ENCODE measurements at places on chromosomes 16 and 17.

GRCh38 chr17:8204761-8205555 is 5.4 kb downstream of the AURKB start:
- DNase-seq = no peak

DNA sequence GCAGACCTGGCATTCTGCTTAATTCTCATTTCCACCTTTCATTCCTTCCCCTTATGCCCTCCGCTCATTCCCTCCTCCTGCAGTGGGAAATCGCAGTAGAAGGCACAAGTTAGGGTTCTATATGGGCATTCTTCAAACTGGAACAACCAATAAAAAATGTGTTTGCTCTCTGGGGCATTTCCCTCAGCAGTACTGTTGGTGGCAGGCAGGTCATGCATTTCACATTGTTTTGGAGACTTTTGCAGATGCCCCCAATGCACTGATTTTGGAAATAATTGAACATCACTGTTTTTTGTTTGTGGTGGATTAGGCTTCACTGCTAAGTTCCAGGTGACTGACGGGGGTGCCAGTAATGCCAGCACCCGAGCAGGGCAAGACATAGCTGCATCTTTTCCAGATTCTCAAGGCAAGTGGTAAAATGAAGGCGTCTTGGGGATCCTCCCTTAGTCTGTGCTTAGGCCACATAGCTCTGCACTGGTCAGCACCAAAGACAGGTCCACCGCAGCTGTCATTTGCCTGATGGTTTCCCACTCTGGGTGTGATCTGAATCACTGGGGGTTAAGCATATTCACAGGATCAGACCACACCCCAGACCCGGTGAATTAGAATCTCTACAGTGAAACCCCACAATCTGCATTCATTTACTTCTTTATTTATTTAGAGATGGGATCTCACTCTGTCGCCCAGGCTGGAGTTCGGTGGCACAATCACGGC is 304.5 kb downstream of the CPPED1 start:
- DNase-seq = no peak

DNA sequence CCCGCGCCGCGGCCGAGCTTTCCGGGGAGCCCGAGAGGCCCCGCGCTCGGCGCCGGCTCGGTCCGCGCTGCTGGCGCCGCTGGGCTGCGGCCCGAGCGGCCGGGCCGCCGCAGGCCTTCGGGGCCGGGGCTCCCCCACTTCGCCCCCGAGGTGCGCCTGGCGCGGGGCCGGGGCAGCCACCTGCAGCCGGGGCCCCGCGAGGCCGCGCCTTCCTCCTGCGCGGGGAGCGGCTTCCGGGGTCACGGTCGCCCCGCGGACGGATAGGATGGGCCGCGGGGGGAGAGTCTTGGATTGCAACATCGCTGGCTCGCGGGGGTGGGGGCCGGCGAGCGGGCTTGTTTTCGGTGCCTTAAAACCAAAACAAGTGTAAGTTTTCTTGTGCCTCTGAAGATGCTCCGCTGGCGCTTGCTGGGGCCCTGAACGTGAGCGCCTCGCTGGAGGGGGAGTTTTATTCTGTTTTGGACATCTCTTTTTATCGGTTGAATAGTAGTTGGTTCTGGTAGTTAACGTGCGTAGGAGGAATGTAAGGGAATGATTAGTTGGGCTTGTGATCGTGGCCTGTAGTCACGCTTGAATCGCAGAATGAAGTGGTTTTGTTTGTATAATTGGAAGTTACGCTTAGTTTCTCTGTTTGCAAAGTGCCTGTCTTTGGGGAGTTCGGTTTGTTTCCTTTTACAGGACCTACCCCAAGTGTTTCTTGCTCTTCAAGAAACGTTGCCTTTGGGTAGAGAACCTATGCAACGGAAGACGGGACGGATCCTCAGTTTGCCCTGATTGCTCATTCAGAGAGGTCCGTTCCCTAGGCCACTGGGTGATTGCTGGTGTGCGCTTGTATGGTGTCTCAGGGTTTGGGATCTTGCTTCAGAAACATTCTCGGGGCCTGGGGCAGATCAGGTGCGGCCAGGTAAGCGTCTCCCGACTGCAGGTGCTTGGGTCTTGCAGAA is 724 bp downstream of the UBE2I start:
- peak; percentile 57 for DNase-seq

- DNase-seq = no peak
These were observed 51.6 kb downstream of the PRKCA start for GRCh38 chr17:66353937-66354401.

DNA sequence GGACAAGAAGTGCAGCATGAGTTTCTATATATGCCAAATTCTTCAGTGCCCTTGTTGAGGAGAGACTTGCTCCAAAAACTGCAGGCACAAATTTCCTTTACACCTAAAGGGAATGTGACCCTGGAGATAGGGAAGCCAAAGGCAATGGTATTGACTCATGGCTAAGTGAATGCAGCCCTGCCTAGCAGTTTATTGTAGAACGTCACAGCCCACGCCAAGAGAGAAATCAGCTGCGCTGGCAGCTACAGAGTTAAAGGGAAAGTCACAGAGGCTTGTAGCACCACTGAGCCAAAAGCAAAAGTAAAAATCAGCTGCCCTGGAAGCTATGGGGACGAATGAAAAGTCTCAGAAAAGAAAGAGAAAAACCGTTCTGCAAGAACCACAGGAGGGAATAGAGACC is 10.1 kb downstream of the POLR3K start:
- DNase-seq = no peak

- no peak for DNase-seq
These were observed 14.4 kb upstream of the TIMP2 start for GRCh38 chr17:78939615-78940014.

- DNase-seq = no peak
These were observed 10.3 kb upstream of the TVP23A start for GRCh38 chr16:10828851-10829366.

DNA sequence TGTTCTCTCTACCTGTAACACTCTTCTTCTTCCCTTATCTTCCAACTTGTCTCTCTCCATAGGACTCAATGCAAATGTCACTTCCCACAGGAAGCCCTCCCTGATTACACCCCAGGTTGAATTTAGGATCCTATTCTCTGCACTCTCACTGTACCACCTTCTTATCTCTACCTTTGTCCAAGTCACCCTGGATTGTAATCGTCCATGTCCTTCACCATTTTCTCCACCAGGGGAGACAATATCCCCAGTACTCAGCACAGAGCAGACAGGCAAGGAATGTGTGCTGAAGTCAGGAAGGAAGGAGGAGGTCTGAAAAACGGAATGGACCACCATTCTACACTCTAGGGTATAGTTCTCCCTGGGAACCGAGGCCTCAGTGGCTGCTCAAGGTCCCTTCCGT is 14.2 kb downstream of the C16orf82 start:
- no peak for DNase-seq

DNA sequence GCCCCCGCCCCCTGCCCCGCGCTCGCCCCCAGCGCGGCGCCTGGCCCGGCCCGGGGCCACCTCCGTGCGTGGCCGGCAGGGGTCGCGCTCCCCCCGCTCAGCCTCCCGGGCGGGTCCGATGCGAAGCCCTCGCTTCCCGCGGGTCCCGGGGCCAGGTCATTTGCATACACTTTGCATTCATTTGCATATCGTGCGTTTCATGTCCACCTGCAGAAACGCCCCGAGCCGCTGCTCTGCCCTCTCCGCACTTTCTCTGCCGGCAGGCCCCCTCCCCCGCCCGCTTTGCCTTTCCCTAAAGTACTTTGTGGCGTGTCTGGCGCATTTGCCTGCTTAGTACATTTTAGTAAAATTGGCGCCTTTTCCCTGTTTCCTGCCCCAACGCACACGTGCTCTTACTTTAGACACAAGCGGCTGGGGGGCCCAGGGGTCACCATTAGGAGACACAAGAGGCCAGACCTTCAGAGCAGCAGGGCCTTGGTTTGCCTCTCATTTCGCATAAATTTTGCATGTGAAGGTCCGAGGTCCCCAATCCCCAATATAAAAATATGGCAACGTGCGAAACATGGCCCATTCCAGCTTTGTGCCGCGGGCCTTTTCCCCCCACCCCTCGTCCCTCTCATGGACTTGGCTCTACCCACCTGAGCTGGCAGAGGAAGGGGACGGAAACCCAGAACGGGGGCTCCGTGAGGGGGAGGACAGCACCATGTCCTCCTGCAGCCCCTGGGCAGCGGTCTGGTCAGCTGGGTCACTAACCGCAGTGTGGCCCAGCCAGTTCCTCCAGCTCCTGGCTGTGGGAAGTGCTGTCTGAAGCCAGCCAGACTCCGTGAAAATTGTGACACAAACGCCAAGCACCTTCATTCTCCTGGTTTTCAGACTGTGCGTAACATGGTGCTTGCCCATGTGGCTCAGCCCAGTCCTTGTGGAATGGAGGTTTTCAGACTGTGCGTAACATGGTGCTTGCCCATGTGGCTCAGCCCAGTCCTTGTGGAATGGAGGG is 34.8 kb downstream of the CBFA2T3 start:
- DNase-seq = peak; percentile 52

DNA sequence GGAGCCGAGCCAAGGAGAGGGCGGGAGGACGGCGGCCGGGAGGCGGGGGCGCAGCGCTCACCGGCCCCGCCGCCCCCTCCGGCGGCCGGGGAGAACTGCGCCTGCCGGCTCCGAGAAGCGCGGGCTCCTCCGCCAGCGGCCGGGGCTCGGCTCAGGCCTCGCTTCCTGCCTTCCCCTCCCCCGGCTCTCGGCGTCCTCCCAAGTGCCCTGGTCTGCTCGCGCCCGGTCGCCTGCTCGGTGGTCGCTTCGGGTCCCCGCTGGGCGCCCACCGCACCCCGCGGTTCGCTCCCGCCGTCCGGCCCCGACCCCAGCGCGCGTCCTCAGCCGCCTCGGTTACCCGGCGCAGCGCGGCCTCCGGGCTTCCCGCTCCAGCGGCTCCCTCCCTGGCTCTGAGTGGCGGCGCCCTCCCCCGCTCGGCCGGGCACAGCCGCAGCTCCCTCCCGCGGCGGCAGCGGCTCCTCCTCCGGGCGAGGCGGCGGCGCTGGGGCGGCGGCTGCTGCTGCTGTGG is 313 bp downstream of the UBTF start:
- DNase-seq = peak; percentile 57

- no peak for DNase-seq
These were observed 74.2 kb downstream of the CPPED1 start for GRCh38 chr16:12729448-12729847.

GRCh38 chr16:4915226-4915761 is 21.7 kb downstream of the PPL start:
- no peak for DNase-seq

DNA sequence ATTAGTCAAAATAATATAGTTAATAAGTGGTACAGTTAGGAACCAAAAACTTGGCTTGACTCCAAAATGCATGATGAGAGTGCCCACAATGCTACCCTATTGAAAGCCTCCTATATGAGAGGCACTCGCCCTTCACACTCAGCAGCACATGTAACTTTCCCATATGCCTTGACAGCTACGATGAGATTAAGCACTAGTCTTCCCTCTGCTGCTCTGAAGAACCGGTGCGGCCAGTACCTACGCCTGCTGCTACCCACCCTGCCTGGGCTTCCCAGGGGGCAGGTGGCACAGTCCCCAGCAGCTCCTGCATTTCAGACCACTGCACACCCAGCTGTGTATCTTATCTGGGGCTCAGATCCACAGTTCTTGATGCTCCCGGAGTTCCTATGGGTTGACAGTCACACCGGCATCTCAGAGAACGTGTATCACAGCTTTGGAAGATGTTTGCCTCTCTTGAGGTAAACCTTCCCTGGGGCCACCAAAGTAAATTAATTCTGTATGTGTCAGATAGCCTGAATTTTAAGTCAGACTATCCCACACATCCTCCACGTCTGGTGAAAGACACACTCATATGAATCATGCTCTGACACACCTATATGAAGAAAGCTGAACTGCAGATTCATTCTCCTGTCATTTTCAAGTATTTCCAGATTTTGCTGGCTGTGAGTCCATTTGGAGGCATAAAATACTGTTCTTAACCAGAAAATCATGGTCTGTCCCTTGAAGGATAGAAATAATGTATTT is 77.8 kb downstream of the MYH10 start:
- DNase-seq = no peak

GRCh38 chr16:70713342-70713741 is 27.5 kb upstream of the MTSS2 start:
- DNase-seq = no peak

GRCh38 chr16:13312063-13312462 is 410.7 kb downstream of the SHISA9 start:
- DNase-seq = no peak

- no peak for DNase-seq
These were observed 161.5 kb downstream of the PHKB start for GRCh38 chr16:47622451-47623176.

DNA sequence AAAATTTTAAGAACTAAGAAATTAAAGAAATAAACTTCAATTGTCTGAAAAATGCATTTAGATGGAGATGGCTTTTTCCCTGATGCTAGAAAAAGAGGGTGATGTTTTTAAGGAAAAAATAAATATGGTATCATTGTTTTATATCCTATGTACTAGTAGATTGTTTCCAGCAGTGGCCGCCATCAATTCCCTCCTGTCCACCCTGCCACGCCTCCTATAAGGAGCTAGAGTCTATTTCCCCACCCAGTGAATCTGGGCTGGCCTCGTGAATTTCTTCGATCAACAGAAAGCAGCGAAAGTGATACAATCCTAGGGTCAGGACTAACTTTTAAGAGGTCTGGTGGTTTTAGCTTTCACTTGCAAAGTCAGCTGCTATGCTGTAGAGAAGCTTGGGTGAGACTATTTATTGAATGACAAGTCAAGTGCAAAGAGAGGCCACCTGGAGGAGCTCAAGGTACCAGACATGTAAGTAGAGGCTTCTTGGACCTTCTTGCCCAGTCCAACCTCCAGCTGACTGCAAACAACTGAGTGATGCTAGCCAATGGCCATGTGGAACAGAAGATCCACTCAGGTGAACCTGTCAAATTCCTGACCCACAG is 80.9 kb upstream of the MTMR4 start:
- no peak for DNase-seq

GRCh38 chr16:50967827-50968612 is 183.1 kb downstream of the SALL1 start:
- no peak for DNase-seq

- no peak for DNase-seq
These were observed 99.5 kb downstream of the CHD9NB start for GRCh38 chr16:52953215-52953614.

GRCh38 chr17:50947782-50948543 is 81.8 kb upstream of the TOB1 start:
- no peak for DNase-seq

GRCh38 chr17:56838687-56839086 is 4.7 kb downstream of the DGKE start:
- DNase-seq = no peak

DNA sequence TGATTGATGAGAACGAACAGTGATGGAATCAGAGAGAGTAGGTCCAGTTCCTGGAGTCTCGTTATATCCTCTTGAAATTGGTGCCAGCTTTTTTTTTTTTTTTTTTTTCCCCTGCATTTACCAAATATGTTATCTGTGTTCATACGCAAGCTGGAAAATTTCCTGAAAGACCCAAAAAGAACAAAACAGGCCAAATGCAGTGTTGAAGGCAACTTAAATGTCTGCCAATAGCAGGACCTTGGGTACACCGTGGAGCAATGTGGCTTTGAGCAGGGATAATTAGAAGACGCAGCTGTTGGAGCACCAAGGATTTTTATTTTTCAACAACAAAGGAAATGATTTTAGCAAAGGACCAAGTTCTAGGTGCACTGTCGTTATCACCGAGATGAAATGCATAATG is 105.0 kb downstream of the ABCC6 start:
- DNase-seq = no peak

- DNase-seq = no peak
These were observed 22.7 kb upstream of the KIF19 start for GRCh38 chr17:74303305-74303704.

GRCh38 chr17:82799591-82799990 is 40.2 kb downstream of the ZNF750 start:
- no peak for DNase-seq

All from T-helper 9 cell (primary cell).